H1 (cell line): ENCODE measurements at places on chromosomes 1 and 21. TPM values are rescaled to one million over a fixed set of nuclear protein-coding genes. Genes with fewer than 3 reads are reported as not detected.

- H3K36me3 ChIP-seq, result no peaks in the 10 kb centered on the region
- H3K27me3 ChIP-seq, result no peaks in the 10 kb centered on the region
- H3K4me3 ChIP-seq, result no peak overlapping the region
- DNase-seq, result no peak
Measured at GRCh38 chr1:38153778-38154470, 107.3 kb upstream of the POU3F1 start.

DNA sequence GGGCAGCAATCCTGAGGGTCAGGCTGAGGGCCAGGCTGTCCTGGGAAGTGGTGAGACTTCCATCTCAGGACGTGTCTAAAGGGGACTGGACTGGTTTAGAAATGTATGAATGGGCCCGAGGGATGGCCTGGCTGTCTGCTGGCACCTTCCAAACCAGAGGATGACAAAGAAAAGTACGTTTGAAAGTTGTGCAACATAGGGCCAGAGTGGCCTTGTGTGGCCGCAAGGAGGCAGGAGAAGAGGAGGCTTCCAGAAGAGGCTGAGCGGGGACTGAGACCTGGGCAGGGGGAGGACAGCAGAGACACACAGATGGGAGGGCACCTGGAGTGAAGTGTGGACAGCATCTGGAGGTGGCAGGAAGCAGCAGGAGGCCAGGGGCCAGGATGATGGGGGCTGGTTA lies 2.6 kb upstream of the SYTL1 start:
- DNase-seq, result no peak
- no peak overlapping the region; the same call in 1 of the 2 replicates for H3K27ac ChIP-seq
- no peaks in the 10 kb centered on the region for H3K27me3 ChIP-seq
- no peak overlapping the region for H3K4me3 ChIP-seq
- peaks cover 2% of the 10 kb centered on the region for H3K36me3 ChIP-seq

DNA sequence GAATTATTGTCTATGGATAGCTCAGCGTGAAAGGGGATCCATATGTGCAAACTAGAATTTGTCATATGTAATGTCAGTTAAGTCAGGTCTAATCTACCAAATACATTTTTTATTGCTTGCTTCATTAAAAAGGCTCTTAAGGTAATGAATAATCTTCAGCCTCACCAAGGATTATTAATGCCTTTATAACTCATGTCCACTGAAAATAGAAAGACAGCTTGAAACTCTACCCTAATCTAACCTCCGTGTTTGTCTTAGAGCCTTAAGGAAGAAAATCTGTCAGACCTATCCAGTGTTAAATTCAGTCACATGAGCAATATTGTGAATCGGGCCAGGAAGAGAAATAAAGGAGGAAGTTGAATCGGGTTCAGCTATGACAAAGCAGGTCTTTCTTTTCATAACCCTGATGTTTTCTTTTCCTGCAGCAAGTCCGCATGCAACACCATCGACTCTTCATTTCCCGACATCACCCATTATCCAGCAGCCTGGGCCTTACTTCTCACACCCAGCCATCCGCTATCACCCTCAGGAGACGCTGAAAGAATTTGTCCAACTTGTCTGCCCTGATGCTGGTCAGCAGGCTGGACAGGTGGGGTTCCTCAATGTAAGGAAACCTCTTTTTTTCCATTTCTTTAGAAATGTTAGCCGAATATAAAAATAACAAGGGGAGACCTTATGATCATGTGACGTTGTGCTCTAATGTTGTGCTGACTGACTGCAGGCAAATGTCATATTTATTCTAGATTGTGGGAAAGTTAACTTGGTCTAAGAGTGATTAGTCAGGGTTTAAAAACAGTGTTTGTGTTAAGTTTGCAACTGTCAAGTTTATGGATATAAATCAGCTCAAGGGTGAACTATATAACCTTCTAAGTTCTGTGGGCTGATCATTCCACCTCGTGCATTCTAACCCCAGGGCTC lies 321.0 kb downstream of the TM2D1 start:
- no peak overlapping the region for H3K27ac ChIP-seq
- H3K4me1 ChIP-seq, result no peaks in the 10 kb centered on the region; the same call in 1 of the 2 replicates
- H3K36me3 ChIP-seq, result no peaks in the 10 kb centered on the region
- no peak for DNase-seq
- no peaks in the 10 kb centered on the region for H3K27me3 ChIP-seq

SERPINC1 gene
- not detected in 2 replicates for total RNA-seq

CELA3B gene
- not detected in 2 replicates for total RNA-seq

DNA sequence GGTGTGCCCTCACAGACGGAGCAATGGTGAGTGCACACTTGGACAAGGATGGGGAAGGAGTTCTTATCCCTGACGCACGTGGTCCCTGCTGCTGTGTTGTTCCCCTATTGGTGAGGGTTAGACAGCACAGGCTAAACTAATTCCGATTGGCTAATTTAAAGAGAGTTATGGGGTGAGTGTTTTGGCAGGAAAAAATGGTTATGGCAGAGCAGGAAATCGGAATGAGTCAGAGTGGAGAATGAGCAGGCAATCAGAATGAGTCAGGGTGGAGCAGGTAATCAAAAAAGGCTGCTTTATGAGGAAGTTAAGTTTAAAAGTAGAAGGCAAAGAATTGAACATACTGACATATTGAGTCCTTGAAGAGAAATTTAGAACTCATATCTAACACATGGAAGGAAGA lies 100.5 kb downstream of the NGF start:
- DNase-seq, result no peak
- no peaks in the 10 kb centered on the region for H3K4me1 ChIP-seq
- no peak overlapping the region for H3K27ac ChIP-seq
- no peaks in the 10 kb centered on the region for H3K36me3 ChIP-seq

DNA sequence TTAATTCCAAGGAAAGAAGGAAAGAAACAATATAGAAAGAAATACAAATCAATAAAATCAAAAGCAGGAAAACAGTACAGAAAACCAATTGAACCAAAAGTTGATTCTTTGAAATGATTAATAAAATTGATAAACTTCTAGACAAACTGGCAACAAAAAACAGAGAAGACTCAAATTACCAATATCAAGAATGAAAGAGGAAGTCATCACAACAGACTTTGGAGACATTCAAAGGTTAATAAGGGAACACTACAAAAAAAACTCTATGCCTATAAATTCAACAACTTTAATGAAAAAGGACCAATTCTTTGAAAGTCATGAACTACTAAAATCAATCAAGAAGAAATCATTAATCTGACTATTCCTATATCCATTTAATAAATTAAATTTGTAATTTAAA lies 329.3 kb upstream of the NR5A2 start:
- H3K4me1 ChIP-seq, result no peaks in the 10 kb centered on the region
- no peaks in the 10 kb centered on the region for H3K27me3 ChIP-seq
- no peak overlapping the region for H3K4me3 ChIP-seq
- H3K27ac ChIP-seq, result no peak overlapping the region

DNA sequence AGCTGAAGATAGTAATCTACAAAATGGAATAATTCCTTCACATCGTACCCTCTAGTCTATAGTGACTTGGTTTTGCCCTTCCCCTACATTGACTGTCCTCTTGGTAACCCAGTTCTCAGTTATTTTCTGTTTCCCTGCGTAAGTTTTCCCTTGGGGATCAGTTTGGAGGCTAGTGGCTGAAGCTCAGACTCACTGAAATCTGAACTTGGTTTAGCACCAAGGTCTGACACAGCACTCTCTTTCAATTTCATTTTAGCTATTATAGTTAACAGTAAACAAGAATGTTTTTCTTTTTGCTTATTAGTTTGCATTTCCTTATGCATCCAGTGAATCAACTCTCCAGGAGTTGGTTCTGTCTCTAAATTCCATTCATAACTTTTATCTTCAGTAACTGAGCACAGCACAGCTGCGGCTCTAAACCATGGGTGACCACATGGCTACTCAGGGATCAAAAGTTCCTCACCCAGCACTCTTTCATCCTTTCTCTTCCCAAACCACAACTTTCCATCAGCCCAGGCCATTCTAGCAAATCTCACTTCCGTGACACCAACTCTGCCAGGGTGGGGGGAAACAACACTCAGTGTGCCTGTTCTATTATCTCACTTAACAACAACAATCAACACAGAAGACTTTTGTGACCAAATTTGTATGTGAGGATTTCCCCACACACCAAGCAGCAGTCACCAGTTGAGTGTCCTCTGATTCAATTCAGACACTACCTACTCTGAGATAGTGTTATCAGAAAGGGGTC lies 17.6 kb upstream of the IFI6 start:
- H3K27me3 ChIP-seq, result no peaks in the 10 kb centered on the region
- no peak overlapping the region for H3K27ac ChIP-seq
- no peak overlapping the region for H3K4me3 ChIP-seq
- H3K36me3 ChIP-seq, result no peaks in the 10 kb centered on the region
- peaks cover 11% of the 10 kb centered on the region for H3K4me1 ChIP-seq

- no peak overlapping the region for H3K4me3 ChIP-seq
- no peaks in the 10 kb centered on the region for H3K27me3 ChIP-seq
- no peaks in the 10 kb centered on the region for H3K36me3 ChIP-seq
- no peak for DNase-seq
Measured at GRCh38 chr1:200343874-200344273, 66.0 kb downstream of the ZNF281 start.

DNA sequence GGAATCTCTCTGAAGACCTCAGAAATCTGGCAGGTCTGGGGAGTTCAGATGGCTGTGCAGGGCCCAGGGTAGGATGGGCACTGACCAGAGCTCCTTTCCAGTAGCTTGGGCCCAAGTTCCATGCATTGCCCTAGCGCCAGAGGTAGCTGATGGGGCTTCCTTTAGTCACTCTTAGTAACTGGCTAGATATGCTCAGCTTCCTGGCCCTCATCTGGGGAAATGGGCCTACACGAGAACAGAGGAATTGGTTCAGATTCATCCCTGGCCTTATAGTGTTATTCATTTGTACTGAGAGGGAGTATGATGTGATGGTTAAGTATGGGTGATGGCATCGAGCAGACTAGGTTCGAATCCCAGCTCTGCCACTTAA lies 15.5 kb upstream of the PSMB2 start:
- no peak overlapping the region for H3K4me3 ChIP-seq
- no peaks in the 10 kb centered on the region for H3K36me3 ChIP-seq
- no peak overlapping the region for H3K27ac ChIP-seq
- no peaks in the 10 kb centered on the region for H3K4me1 ChIP-seq
- H3K27me3 ChIP-seq, result no peaks in the 10 kb centered on the region

- H3K4me1 ChIP-seq, result no peaks in the 10 kb centered on the region
- no peaks in the 10 kb centered on the region for H3K36me3 ChIP-seq
- H3K27me3 ChIP-seq, result no peaks in the 10 kb centered on the region
- H3K27ac ChIP-seq, result no peak overlapping the region
Measured at GRCh38 chr1:113949007-113949406, 19.9 kb downstream of the HIPK1 start.

GRCh38 chr21:33127154-33127867 lies 57.4 kb downstream of the OLIG1 start:
- no peaks in the 10 kb centered on the region for H3K27me3 ChIP-seq
- H3K27ac ChIP-seq, result no peak overlapping the region
- H3K4me1 ChIP-seq, result peaks cover 13% of the 10 kb centered on the region
- no peak overlapping the region; the same call in 1 of the 2 replicates for H3K4me3 ChIP-seq
- no peaks in the 10 kb centered on the region for H3K36me3 ChIP-seq
- DNase-seq, result peak; percentile 90

ANGPTL3 gene
- total RNA-seq, result not detected in 2 replicates

- H3K4me3 ChIP-seq, result peak overlapping the region; percentile 62
- no peak for DNase-seq
- no peak overlapping the region for H3K27ac ChIP-seq
- H3K36me3 ChIP-seq, result no peaks in the 10 kb centered on the region
Measured at GRCh38 chr1:31763671-31764311, 349 bp downstream of the ADGRB2 start.

- H3K27ac ChIP-seq, result no peak overlapping the region
- H3K27me3 ChIP-seq, result no peaks in the 10 kb centered on the region
- DNase-seq, result no peak
- H3K36me3 ChIP-seq, result no peaks in the 10 kb centered on the region
Measured at GRCh38 chr1:147215540-147215916, 9.6 kb downstream of the FMO5 start.

RPE65 gene
- not detected in 2 replicates for total RNA-seq

CELSR2 gene
- 27.7 and 28.0 TPM in 2 replicates for total RNA-seq

GRCh38 chr1:88783145-88783544 lies 99.1 kb downstream of the PKN2 start:
- no peaks in the 10 kb centered on the region; the same call in 1 of the 2 replicates for H3K36me3 ChIP-seq
- no peaks in the 10 kb centered on the region for H3K27me3 ChIP-seq
- DNase-seq, result no peak

NBPF4 gene
- not detected in 2 replicates for total RNA-seq

GRCh38 chr1:29289493-29289892 lies 53.2 kb downstream of the PTPRU start:
- H3K27me3 ChIP-seq, result no peaks in the 10 kb centered on the region
- H3K27ac ChIP-seq, result no peak overlapping the region
- H3K36me3 ChIP-seq, result no peaks in the 10 kb centered on the region
- DNase-seq, result no peak

DNA sequence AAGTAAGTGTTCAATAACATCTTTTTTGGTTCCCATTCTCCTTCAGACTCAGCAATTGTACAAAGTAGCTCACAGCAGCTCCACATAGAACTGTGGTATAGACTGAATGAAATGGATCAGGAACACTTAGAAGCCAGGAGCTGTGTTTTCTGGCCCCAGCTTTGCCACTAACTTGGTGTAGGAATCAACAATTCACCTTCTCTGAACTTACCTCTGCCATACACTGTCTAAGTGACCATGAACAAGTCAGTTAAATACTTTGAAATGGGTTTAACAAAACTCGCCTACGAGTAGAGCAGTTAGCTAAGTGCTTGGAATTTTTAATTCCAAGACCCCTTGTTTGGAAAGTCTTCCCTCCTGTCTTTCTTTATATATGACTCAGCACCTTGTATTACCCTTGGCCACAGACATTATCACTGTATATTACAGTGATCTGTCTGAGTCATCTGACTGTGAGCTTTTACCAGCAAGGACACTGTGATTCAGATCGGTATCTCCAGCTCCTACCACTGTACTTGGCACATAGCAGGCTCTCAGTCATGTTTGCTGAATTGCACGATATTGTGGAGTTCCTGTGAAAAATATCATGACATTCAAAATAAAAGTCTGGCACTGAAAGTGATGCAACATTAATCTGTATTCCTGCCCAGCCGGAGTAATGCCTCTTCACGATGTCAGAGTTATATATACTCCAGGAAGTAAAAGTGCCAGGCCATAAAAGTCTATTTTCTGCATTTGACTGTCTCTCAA lies 101.7 kb upstream of the BEND5 start:
- H3K27me3 ChIP-seq, result no peaks in the 10 kb centered on the region
- peaks cover 2% of the 10 kb centered on the region; the same call in 1 of the 2 replicates for H3K4me1 ChIP-seq
- no peaks in the 10 kb centered on the region for H3K36me3 ChIP-seq

GRCh38 chr1:67861856-67862516 lies 28.7 kb upstream of the GNG12 start:
- no peak overlapping the region for H3K4me3 ChIP-seq
- no peaks in the 10 kb centered on the region; the same call in 1 of the 2 replicates for H3K27me3 ChIP-seq
- H3K4me1 ChIP-seq, result no peaks in the 10 kb centered on the region
- H3K27ac ChIP-seq, result no peak overlapping the region
- H3K36me3 ChIP-seq, result no peaks in the 10 kb centered on the region
- no peak for DNase-seq

MEX3A gene
- 52.4 and 54.7 TPM in 2 replicates for total RNA-seq

- peak; percentile 58 for DNase-seq
- peaks cover 13% of the 10 kb centered on the region for H3K4me1 ChIP-seq
- H3K4me3 ChIP-seq, result no peak overlapping the region
- H3K27me3 ChIP-seq, result no peaks in the 10 kb centered on the region
Measured at GRCh38 chr1:33367485-33368405, 46.8 kb upstream of the A3GALT2 start.

RNF223 gene
- total RNA-seq, result not detected in 2 replicates

- DNase-seq, result no peak
- H3K36me3 ChIP-seq, result no peaks in the 10 kb centered on the region
- H3K4me1 ChIP-seq, result peaks cover 12% of the 10 kb centered on the region; the same call in 1 of the 2 replicates
- H3K27me3 ChIP-seq, result no peaks in the 10 kb centered on the region
Measured at GRCh38 chr21:42385619-42386018, 10.2 kb downstream of the TMPRSS3 start.

GPR161 gene
- 16.8 and 17.3 TPM in 2 replicates for total RNA-seq

- no peak overlapping the region for H3K4me3 ChIP-seq
- no peak overlapping the region for H3K27ac ChIP-seq
- H3K4me1 ChIP-seq, result no peaks in the 10 kb centered on the region
- H3K36me3 ChIP-seq, result no peaks in the 10 kb centered on the region
- H3K27me3 ChIP-seq, result no peaks in the 10 kb centered on the region
Measured at GRCh38 chr1:164228928-164229327, 330.1 kb upstream of the PBX1 start.

KLF17 gene
- total RNA-seq, result not detected in 2 replicates

HLCS gene
- total RNA-seq, result 12.2 and 14.2 TPM in 2 replicates
